Stimulated activated CD8-positive, alpha-beta memory T cell treated with anti-CD3 and anti-CD28 coated beads, Interleukin-12 subunit alpha, Interleukin-12 subunit beta, amount 100 ng/mL, for 4 hours (primary cell): ENCODE measurements at places on chromosomes 11 and 22.

DNA sequence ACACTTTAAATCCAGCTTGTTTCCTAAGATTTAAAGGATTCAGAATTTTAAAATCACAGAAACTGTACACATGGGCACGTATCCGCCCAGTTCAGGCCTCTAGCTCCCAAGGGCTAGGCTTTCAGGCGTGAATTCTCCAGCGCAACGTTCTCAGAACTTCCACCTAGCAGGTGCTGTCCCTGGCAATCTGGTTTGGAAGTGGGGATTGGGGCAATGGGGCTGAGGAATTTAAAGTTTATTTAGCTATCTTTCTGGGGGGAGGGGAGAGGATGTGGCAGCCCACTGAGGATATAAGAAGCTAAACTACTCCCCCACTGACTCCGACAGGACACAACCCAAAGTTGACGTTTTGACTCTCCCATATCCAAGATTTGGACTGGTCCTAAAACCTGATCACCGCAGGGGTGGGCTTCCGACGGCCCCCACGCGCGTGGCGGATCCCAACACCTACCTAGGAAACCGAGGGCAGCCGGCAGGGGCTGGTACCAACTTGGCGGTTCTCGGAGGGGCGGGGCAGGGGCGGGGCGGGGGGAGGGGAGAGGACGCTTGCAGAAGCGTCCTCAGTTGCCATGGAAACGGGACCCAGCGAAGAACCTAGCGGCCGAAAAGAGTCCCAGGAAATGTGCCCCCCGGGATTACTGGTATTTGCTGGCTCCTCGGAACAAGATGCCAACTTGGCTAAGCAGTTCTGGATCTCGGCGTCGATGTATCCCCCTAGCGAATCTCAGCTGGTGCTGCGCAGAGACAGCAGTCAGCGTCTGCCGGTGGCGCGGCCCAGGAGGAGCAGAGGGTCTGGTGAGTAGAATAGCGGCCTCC is at the start of gene HOATZ:
Gene HOATZ, plus strand, starts transcription at position 563 of the 816 bp plus-strand sequence. Its CDS starts 7 bp downstream, at position 570.
- DNase-seq: no peak

GRCh38 chr11:119432484-119433357 is 9.7 kb upstream of the THY1 start:
- no peak for DNase-seq

- DNase-seq: no peak
Observed at GRCh38 chr11:70695086-70695960, 297.0 kb downstream of the CTTN start.

GRCh38 chr22:39292561-39293074 is 26.8 kb downstream of the RPL3 start:
- no peak for DNase-seq

DNA sequence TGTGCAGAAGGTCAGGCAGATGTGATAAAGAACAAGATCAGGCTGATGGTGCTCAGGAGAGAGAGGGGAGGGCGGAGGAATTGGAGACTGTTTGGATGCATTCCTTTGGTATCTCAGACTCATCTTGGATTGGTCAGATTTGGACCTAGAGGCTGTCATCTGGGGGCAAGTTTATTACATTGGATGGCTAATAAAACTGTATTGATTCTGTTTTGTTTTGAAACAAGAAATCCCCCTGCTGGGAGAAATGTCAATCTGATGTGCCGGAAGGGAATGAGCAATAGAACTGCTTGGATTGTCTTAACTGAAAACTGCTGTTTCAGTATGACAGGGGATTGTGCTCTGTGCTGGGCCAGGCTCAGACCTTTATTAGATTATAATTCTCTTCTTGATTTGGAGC is 25.5 kb upstream of the CCDC90B start:
- no peak for DNase-seq

GRCh38 chr11:47617417-47617809 is 23.2 kb upstream of the C1QTNF4 start:
- no peak for DNase-seq

GRCh38 chr22:24417200-24417599 is 10.2 kb upstream of the ADORA2A start:
- DNase-seq: no peak

DNA sequence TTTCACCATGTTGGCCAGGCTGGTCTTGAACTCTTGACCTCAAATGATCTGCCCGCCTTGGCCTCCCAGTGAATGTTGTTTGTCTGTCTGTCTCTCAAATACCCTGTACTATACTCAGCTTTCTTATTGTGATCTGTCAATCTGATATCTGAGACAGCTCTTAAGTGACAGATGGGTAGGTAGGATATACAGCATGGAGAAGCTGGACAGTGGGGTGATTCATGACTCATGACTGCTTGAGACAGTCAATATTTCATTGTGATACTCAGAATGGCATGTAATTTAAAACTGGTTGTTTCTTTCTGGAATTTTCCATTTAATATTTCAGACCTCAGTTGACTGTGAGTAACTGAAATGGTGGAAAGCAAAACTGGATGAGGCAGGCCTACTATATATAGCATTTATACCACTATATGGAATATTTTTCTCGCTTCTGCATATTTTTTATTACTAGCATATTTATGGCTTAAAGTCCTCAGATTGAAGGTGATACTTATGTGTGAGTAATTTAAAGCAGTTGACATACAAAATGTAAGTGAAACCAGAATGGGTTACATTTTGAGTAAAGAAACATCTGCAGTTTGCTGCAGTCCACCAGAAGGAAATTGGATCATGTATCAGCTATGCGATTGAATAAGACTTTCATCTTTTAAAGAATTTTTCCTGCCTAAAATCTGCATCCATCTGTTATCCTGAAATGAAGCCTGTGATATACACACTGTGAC is 22.3 kb downstream of the ARHGAP42 start:
- no peak for DNase-seq

GRCh38 chr11:83191986-83192385 is 1.5 kb upstream of the ANKRD42 start:
- DNase-seq: no peak

GRCh38 chr11:45021001-45021400 is 70.3 kb upstream of the TP53I11 start:
- DNase-seq: no peak

- no peak for DNase-seq
Observed at GRCh38 chr11:134850566-134850965, 438.5 kb upstream of the B3GAT1 start.

DNA sequence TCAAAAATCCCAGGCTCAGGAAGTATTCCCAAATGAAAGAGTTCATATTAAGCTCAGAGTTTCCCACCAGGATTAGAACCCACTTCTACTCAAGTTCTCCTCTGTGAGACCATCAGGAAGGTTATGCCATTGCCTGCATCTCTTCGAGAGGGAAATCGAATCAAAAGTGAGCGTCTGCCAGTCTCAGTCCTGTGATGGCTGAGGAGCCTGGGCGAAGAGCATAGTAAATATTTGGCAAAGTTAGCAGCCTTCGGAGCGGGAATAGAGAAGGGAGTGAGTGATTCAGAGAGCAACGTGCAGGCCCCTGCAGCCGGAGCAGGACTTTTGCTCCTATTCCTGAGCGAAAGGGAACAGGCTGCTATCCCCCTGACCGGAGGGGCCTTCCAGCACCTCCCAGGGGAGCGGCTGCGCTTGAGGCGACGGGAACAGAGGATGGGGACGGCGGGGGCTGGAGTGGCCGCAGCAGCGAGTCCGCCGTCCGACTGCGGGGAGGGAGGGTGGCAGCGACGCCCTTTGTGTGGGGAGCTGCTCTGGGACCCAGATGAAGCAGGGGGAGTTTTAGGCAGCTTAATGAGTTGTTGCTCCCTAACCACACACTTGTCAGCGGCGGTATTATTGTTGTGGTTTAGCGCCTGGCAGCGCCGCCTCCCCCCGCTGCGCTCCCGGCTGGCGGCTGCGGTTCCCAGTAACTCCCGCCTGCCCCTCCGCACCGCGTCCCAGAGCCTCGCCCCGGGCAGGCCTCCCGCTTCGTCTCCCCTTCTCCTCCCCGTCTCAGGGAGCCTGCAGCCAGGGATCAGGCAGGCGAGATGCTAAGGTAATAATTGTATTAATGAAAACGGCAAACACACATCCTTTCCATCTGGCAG is 21.7 kb upstream of the NRGN start:
- DNase-seq: peak; percentile 4

GRCh38 chr22:37020192-37020479 is 594 bp downstream of the MPST start:
- DNase-seq: no peak

GRCh38 chr11:127138613-127139012 is 138.0 kb upstream of the KIRREL3 start:
- DNase-seq: no peak

DNA sequence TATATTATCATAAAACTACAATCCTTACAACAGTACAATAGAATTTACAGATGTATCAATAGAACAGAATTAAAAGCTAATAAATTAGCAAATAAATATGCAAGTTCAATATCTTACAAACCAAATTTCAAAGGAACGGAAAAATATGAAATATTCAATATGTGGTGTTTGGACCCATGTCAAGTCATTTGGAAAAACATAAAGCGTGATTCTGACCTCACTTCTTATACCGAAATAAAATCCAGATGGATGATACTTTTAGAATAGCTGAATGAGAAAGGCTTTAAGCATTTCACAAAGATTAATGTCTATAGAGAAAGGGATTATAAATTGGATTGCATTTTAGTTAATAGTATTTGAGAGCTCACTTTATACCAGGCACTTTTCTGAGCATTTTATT is 92.8 kb upstream of the TEAD1 start:
- no peak for DNase-seq

DNA sequence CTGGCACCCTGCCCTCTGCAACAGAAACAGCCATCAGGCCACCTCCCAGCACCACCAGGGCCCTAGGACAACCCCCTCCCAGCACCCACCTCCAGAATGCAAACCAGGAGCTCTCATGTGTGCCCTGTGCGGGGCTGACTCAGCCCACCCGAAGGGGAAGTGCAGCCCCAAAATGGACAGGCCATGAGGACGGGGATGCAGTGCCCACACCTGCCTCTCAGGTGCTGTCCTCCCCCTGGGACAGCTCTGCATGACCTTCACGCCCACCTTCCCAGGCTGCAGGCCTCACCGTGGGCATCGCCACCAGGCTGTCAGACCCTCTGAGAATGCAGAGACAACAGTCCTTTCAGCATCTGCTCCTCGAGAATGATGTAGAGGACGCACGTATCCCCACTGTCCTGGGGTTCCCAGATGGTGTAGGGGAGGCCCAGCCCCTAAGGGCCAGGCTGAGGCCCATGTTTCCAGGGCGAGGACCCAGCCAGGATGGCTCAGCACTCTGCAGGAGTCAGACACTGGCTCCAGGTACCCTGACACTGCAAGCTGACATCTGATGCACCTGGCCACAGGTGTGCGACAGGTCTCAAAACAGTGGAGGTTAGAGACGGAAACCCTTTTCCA is 13.5 kb downstream of the MOB2 start:
- DNase-seq: no peak

DNA sequence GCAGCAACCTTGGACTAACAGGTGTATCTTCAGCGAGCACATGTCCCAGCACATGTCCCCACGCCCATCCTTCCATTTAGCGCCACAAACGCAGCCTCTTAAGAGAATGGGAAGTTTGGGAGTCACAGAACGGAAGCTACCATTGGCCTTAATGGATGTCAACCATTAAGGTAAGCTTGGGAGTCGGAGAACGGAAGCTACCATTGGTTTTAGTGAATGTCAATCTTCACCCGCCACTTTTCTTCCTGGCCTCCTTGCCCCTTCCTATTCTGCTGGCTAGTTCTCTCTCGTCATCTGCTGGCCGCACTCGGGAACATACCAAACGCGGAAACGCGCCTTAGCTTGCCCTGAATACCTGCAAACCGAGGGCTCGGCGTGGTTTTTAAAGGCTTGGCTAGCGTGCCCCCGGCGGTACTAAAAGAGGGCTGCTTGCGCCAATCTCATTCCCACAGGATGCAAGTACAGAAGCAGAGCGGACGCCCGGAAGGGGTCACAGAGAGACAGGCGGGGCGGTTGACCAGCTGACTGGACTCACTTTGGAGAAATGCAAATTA is 24.3 kb downstream of the GLYATL1 start:
- DNase-seq: no peak

GRCh38 chr11:26348776-26349175 is 16.8 kb downstream of the ANO3 start:
- no peak for DNase-seq

DNA sequence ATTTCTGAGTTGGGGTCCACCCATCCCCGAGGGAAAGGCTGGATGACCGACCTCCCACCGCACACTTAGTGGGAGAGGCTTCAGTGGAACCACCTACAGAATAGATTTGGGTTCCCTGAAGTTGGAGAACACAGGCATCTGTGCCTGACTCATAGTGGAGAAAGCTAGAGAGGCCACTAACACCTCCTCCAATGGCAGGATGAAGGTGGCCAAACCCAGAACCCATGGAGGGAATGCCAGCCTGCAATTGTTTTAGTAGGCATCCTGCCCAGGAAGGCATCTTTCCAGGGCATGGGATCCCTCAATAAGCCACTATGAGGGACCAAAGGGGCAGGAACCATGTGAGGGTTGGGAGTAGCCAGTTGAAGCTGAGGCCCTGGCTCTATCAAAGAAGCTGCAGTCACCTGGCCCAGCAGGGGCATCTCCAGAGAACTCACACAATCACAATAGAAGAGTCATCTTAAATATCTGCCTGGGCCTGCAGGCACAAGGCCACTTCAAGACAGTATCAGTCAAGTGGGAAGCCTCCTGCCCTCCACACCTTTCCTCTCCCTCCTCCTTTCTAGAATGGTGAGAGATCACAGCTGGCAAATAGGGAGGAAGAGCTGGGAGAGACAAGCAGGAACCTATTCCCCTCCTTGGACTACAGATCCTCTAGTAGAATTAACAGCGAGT is 124.1 kb upstream of the CSNK2A3 start:
- no peak for DNase-seq

GRCh38 chr11:77065878-77066228 is 918 bp upstream of the CAPN5 start:
- DNase-seq: no peak

- no peak for DNase-seq
Observed at GRCh38 chr22:32574411-32574810, 99.8 kb downstream of the FBXO7 start.

- DNase-seq: no peak
Observed at GRCh38 chr11:117154468-117154867, 10.4 kb downstream of the PAFAH1B2 start.

- DNase-seq: no peak
Observed at GRCh38 chr11:126716456-126717083, 284.0 kb downstream of the KIRREL3 start.

GRCh38 chr11:86621854-86622253 is 50.6 kb downstream of the ME3 start:
- no peak for DNase-seq

DNA sequence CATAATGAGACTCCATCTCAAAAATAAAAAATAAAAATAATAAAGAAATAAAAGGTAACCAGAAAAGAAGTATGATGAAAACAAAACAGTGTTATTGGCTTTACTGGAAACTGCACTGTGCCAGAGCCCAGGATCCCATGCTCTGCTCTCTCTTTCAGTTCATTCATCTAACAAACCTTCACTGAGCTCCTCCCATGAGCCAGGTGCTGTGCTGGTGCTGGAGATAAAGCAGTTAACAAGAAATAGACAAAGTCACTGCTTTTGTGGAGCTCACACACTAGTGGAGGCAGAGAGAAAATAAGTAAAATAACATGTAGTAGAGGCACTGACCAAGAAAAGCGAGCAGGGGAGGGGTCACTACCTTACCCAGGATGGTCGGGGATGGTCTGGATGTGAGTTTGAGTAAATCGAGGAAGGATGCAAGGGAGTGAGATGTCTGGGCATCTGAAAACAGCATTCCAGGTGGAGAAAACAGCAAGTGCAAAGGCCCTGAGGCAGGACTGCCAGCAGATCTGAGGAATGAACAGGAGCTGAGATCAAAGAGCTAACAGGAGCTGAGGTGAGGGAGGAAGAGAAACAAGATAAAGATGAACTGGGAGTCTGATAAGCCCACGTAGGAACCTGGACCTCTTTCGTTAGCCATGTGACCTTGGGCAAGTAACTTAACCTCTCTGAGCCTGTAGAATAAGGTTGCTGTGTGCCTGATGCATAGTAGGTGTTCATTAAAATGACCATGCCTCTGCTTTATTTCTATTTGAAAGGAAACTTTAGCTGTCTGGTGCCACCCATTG is 31.3 kb upstream of the CD82 start:
- no peak for DNase-seq
